ENCODE measurements at places on chromosomes 6 and 20.

GRCh38 chr6:142246960-142247359, 54.8 kb upstream of the ADGRG6 start:
- no peak for DNase-seq

DNA sequence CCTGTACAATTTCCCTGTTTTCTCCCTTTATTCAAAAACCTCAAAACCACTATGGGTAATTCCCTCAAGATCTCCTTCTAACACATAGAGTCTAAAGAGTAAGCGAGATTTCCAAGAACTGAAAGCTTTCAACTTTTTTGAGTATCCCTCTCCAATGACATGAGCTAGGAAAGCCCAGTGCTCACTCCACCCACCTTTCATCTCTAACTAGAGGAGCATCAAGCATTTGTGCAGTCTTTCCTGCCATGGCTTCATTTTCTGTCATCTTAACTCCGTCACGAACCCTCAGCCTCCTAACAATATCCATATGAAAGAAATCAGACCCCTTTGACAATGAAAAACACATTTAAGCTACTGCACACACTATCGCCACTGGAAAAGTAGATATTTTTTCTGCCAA, 91.9 kb upstream of the SUPT3H start:
- no peak for DNase-seq

DNA sequence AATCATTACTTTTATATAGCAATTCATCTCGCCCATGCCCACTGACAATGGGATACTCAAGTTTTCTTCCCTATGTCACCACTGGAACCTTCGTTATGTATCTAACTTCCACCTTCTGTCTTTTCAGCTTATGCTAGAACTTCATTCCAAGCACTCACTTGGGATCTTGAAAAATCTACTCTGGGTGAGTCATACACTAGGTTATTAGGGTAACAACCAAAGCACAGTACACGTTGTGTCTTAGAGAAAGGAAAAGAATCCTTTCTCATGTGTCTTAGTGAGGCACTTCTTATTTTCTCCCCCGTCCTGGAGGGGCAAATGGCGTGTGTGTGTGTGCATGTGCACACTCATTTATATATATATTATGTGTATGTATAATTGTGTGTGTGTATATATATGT, 18.3 kb upstream of the FAM162B start:
- DNase-seq: no peak

- no peak for DNase-seq
These were observed 36.1 kb upstream of the FBXO30 start for GRCh38 chr6:145850671-145851070.

DNA sequence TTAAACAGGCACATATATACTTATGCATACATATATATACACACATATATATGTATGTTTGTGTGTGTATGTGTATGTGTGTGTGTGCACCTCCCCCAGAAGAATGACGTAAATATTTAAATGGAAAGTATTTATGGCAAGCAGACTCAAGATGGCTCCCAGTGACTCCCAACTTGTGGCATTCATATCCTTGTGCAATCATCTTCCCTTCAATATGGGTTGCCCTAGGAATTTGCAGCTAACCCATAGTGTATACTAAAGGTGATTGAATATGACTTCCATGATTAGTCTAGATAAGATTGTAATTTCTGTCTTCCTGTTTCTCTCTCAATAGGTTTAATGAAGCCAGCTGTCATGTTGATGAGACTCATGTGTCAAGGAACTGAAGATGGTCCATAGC, 127.6 kb downstream of the TRDN start:
- DNase-seq: no peak

- DNase-seq: no peak
These were observed 61.8 kb downstream of the CNBD2 start for GRCh38 chr20:36030149-36030548.

GRCh38 chr6:133314947-133315346, 73.8 kb downstream of the EYA4 start:
- DNase-seq: no peak

All from non-pigmented ciliary epithelial cell (primary cell).